Activated CD4-positive, CD25-positive, alpha-beta regulatory T cell treated with anti-CD3 and anti-CD28 coated beads, Interleukin-2, amount 50 U/mL, for 16 hours (primary cell): ENCODE measurements at places on chromosomes 12 and 14.

GRCh38 chr14:39731912-39732311 lies 299.7 kb upstream of the FBXO33 start:
- no peak for DNase-seq

DNA sequence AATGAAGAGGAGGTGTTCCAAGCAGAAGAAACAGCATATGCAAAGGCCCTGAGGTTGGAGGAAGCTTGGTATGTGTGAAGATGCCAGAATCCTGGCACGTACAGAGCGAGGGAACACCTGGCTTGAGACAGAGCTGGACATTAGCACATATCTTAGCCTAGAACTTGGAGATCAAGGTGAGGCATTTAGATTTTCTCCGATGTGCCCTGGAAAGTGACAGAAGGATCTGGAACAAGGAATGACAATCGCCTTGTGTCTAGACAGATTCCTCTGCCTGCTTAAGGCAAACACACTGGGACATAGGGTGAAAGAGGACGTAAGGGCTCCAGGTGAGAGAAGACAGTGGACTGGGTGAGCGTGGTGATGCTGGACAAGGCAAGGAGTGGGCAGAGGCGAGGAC lies 32.2 kb upstream of the NOS1 start:
- DNase-seq = no peak

DNA sequence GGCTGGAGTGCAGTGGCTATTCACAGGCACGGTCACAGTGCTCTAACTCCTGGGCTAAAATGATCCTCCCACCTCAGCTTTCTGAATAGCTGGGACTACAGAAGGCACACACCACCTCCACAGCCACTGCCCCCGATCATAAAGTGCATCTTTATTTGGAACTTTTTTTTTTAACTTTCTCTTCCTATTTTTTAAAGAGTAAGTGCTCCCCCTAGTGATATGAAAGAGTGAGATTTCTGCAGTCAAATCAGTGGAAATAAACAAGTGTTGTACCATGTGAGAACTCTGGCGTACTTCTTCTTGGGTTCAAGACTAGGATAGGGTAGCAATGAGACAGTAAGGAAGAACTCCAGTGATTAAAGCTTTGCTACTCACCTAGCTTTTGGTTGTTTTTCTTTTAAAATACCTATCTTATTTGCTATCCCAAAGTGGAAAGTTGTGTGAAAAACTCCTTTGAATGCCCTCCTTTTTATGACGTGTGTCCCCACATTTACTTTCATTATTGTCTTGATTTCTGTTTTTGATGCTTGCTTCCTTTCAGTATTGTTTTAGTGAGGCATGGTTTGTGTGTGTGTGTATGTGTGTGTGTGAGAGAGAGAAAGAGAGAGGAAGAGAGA lies 6.6 kb downstream of the PPP4R4 start:
- DNase-seq = no peak

- DNase-seq = no peak
Measured at GRCh38 chr12:123815968-123816367, 53.9 kb downstream of the DNAH10 start.

DNA sequence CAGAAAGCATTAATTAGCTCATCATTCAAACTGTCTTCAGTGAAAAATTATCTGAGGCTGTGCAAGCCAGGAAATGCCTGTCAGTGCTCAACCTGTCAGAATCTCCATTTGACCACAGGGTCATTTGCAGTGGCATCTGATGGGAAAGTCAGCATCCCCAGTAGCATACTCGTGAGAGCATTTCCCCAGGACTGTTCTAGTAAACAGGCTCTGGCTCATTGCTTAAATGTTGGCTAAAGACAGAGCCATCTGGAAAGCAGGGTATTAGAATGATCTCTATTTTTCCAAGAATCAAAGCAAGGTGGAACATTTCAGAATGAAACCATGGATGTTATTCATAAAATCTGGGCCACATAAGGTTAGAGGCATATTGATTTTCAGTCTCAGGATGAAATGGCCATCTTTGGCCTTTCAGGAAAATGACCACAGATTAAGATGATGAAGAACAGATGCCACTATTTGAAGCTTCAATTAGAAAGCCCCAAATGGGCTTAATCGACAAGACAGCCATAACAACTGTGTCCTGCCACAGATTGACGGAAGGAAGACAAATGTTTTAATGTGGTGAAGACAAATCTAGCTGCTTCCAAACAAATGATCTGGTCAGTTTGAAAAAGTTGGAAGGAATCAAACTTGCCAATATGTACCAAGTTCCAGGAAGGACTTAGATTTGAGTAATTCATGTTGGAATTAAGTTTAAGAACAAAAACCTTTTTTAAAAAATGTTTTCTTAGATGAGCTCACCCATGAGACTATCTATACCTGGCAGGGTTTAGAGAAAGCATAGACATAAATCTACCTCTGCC lies 94.0 kb upstream of the FAR2 start:
- no peak for DNase-seq
